ENCODE measurements at places on chromosomes 1 and 21.
A peak's percentile ranks its signal among the peaks of the same experiment; 100 is the strongest.

GRCh38 chr1:207003210-207003609, 29.3 kb downstream of the C1orf116 start:
- no peak for DNase-seq

- no peak for DNase-seq
Observed at GRCh38 chr1:36440044-36440443, 10.2 kb downstream of the OSCP1 start.

GRCh38 chr1:26706315-26706714, 10.5 kb downstream of the ARID1A start:
- no peak for DNase-seq

- DNase-seq, result no peak
Observed at GRCh38 chr21:42679319-42680057, 26.1 kb downstream of the PDE9A start.

DNA sequence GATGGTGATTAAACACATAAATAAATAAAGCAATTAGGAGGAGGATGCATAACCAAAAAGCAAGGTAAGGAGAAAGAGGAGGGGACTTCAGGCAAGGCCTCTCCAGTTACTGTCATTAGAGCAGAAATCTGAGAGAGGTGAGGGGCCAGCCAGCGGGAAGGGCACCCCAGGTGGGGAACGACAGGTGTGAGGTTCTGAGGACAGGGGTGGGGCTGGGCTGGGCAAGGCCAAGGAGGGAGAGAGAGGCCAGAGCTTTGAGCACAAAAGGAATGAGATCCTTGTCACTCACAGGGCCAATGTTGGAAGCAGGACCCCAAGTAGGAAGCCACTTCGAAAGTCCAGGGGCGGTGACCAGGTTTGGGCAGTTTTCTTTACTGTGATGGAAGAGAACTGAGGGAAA, 182.2 kb upstream of the RAB4A start:
- DNase-seq, result no peak

DNA sequence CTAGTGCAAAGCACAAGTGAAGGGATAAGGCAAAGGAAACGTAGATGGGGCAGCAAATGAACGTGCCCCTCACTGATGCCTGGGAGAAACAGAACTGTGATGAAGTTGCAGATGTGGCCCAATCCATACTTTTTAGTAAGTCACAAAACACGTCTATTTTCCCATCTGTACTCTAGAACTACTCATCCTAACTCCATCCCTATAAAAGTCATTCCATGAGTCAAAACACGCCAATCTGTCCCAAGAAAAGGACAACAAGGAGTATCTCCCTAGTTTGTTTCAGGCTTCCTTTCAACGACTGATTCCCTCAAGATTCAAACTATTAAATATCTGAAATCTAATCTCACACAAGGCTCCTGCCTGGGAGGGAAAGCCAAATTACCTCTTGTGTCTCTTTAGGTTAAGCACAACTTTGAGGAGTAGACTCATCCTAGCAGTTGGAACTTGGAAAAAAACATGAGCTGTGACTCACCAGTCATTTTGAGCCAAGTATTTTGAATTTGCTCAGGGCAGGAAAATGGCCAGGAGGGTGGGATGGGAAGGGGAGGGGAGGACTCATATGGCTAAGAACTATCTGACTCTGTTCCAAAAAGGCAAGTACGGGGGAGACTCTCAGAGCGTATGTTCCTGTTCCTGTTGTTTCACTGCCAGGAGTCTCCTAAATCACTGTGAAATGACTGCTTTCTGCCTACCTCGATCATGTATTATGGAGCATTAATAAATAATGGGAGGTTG, 214.5 kb upstream of the CAMK1G start:
- DNase-seq, result peak; percentile 8

GRCh38 chr1:25773441-25774125, 26.4 kb upstream of the SELENON start:
- DNase-seq, result no peak

DNA sequence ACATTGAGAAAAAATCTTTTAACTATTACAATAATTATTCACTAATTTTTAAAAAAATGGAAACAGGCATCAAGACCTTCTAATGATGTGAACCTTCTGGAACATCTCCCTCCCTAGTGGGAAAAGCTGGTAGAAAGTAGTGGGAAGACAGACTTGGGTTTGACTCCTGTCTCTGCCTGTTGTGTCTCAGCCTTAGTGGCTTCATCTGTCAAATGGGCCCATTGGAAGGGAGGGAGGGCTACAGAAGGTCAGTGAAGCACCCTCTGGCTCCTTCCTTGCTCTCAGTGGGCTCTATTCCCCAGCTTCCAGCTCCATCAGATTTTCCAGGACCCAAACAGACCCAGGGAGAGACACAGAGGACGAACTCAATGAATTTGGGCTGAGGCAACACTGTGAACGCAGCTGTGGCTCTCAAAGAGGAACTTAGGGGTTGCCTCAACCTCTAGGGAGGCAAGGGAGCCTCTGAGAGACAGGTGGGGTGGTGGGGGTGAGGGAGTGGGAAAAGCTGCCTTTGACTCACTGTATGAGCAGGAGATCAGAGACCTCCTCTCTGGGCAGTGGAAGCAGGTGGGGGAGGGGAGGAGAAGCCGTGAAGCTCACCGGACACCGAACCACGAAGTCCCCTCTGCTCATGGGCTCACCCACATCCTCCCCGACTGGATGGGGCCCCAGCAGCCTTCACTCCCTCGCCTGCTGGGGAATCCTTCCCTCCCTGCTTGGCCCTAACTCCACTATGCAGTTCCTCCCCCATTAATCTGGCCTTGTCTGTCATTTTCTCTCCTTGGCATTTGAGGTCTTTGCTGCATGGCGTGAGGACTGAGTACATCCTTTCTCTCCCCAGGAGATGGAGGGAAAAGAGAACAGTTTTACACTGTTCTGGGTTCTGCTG, 4.5 kb downstream of the CNR2 start:
- no peak for DNase-seq

- no peak for DNase-seq
Observed at GRCh38 chr1:65292861-65293593, 16.3 kb upstream of the DNAJC6 start.

GRCh38 chr1:161427733-161428516, 60.2 kb upstream of the CFAP126 start:
- no peak for DNase-seq

GRCh38 chr1:182622901-182623528, 18.8 kb upstream of the RGS16 start:
- DNase-seq, result no peak

DNA sequence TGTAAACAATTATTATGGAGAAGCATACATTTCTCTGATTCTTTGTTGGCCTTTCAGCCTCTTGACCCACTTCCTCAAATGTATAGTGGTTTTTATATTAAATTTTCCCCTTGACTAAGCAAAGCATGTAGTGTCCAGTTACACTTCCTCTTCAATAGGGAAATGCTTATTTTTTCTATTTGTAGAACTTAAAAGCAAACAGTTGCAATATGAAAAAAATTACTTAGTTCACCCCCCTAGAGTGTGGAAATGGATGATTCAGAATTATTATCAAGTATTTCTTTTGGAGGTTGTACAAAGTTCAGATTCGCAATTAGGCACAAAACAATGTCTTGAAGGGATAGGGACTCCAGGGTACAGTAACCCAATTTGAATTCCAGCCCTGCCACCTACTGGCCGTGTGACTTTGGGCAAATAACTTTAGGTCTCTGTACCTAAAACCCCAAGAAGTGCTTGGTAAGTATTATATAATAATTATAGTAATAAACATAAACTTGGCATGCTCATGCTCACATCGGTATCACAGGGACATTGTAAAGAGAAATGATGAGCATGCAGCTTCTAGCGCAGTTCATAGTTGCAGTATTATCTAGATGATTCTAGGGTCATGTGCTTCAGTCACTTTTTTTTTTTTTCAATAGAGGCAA, 28.6 kb upstream of the IFNGR2 start:
- no peak for DNase-seq

- DNase-seq, result no peak
Observed at GRCh38 chr21:28112511-28112910, 880.2 kb downstream of the LTN1 start.

DNA sequence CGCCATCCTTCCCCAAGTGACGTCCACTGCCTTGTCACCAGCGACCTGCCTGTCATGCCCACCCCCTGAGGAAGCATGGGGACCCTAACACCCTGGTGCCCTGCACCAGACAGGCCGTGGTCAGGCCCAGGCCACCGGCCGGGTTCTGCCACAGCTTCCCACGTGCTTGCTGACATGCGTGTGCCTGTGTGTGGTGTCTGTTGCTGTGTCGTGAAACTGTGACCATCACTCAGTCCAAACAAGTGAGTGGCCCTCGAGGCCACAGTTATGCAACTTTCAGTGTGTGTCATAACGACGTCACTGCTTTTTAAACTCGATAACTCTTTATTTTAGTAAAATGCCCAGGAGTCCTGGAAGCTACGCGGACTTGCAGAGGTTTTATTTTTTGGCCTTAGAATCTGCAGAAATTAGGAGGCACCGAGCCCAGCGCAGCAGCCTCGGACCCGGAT, 8.5 kb upstream of the CTRC start:
- DNase-seq, result no peak

DNA sequence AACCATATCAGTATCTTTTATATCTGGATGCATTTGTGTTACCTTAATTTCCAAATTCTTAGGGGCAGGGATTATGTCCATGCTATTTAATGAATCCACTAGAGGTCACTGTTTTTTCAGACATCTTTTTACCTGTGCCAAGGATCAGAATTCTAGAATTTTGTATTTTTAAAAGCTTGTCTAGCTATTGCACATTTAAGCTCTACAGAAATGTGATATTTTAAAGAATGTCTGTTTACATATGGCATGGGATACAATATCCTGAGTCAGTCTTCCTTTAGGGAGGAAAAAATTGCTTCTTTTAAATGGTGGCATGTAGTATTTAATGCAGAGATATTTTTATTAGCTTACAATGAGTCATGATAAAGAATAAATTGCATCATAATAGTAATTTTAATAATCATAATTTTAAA, 11.3 kb downstream of the RPAP2 start:
- DNase-seq, result no peak

Data from posterior cingulate gyrus (tissue), 11 donors.